ENCODE measurements at places on chromosomes 3 and 15. TPM values are rescaled to one million over a fixed set of nuclear protein-coding genes. Genes with fewer than 3 reads are reported as not detected.

The CHRNB4 gene
- not detected for total RNA-seq

The CD47 gene
- total RNA-seq: 73.4 TPM

The CCDC191 gene
- total RNA-seq: 0.80 TPM

The TM4SF1 gene
- total RNA-seq: 612 TPM

The ADAMTS17 gene
- 0.10 TPM for total RNA-seq

The ECE2 gene
- not detected for total RNA-seq

The ELL3 gene
- total RNA-seq: 3.1 TPM

The GPR149 gene
- not detected for total RNA-seq

The MYO5C gene
- total RNA-seq: 4.5 TPM

The RNF111 gene
- total RNA-seq: 9.1 TPM

The IL17RE gene
- total RNA-seq: 0.07 TPM

The MAGEL2 gene
- not detected for total RNA-seq

The PLXNB1 gene
- 9.3 TPM for total RNA-seq

The PLSCR2 gene
- total RNA-seq: not detected

The PP2D1 gene
- not detected for total RNA-seq

The TIGIT gene
- not detected for total RNA-seq

The NMB gene
- 11.4 TPM for total RNA-seq

The SLC22A14 gene
- total RNA-seq: not detected

The HRG gene
- total RNA-seq: not detected

The P2RY14 gene
- total RNA-seq: not detected

The FOXL2NB gene
- total RNA-seq: not detected

The UNC13C gene
- total RNA-seq: not detected

The C2CD4A gene
- total RNA-seq: not detected

The CCDC39 gene
- not detected for total RNA-seq

The AHSG gene
- total RNA-seq: not detected

The GTF2E1 gene
- 12.2 TPM for total RNA-seq

The STAC gene
- total RNA-seq: 29.0 TPM

The PRTG gene
- total RNA-seq: 8.5 TPM

The IL16 gene
- total RNA-seq: 2.1 TPM

The ANKRD34C gene
- not detected for total RNA-seq

The SEMA3G gene
- total RNA-seq: 3.5 TPM

The SEMA3B gene
- not detected for total RNA-seq

The CCR5 gene
- not detected for total RNA-seq

The FAM107A gene
- 83.0 TPM for total RNA-seq

The TFRC gene
- 126 TPM for total RNA-seq

The HTR3E gene
- total RNA-seq: not detected

The DLG1 gene
- 49.0 TPM for total RNA-seq

The AMIGO3 gene
- not detected for total RNA-seq

The BFSP2 gene
- not detected for total RNA-seq

The TMOD2 gene
- 8.0 TPM for total RNA-seq

The PAQR5 gene
- not detected for total RNA-seq

The ACP3 gene
- not detected for total RNA-seq

The ANO10 gene
- total RNA-seq: 69.3 TPM

The TMEM207 gene
- total RNA-seq: not detected

The CISH gene
- 0.20 TPM for total RNA-seq

The ZDHHC19 gene
- not detected for total RNA-seq

The ATR gene
- 23.9 TPM for total RNA-seq

The CCR1 gene
- not detected for total RNA-seq
